ENCODE measurements at places on chromosomes 16 and 17.

- DNase-seq, result no peak
Measured at GRCh38 chr17:28392491-28392890, 13.5 kb downstream of the SLC46A1 start.

DNA sequence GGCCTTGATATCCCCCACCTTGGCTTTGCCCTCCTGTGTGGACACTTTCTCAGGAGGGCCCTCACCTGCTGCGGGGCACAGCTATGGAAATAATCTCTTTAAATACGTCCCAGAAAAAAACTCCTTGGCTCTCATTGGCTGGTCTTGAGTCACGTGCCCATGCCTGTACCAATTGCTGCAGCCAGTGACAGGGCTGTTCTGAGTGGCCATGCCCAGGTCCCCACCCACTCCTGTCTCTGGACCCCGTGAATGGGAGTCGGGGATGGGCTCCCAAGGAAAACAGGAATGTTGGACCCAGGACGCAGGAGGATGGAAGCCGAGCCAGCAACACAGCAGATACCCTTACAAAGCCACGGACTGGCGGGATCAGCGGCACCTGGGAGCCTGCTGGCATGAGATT, 53.1 kb upstream of the CDR2 start:
- DNase-seq, result no peak

GRCh38 chr17:30505868-30506417, 28.7 kb downstream of the GOSR1 start:
- no peak for DNase-seq

DNA sequence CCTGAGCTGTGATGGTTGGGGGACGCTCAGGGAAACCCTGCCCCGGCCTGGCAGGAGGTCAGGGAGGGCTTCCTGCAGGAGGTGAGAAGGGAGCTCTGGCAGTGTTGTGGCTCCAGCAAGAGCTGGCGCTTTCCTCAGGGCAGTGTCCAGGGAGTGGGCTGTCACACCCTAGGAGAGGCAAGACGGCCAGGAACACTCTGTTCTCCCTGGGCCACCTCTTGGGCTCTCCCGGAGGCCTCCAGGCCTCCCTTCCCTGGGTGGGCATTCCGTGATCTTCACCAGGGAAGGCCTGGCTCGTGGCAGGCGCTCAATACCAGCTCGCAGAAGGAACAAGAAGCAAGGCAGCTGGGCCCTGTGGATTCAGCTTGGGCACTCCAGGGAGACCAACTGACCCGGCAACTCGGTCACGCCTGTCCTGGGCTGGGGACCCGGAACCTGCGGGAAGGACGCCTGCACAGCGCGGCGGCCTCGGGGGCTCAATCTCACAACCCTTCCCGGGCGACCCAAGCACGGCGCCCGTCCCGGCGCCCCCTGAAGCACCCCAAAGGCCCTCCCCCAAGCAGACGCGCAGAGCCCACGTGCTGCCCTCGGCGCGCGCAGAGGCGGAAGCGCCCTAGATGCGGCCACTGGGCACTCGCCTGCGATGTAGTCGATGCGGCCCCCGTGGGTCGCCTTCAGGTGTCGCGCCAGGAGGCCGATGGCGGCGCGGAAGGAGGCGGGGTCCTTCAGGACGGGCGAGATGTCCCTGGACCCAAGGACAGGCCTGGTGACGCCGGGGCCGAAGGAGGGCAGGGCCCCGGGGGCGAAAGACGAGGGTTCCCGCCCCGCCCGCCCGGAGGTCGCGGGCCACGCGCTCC, 588 bp downstream of the APRT start:
- DNase-seq, result peak; percentile 79

GRCh38 chr16:1414532-1415260, at the start of gene UNKL:
Gene UNKL, minus strand, starts transcription at chr16:1414704. Its CDS starts 13 bp downstream, at chr16:1414691.
- peak; percentile 20 for DNase-seq

DNA sequence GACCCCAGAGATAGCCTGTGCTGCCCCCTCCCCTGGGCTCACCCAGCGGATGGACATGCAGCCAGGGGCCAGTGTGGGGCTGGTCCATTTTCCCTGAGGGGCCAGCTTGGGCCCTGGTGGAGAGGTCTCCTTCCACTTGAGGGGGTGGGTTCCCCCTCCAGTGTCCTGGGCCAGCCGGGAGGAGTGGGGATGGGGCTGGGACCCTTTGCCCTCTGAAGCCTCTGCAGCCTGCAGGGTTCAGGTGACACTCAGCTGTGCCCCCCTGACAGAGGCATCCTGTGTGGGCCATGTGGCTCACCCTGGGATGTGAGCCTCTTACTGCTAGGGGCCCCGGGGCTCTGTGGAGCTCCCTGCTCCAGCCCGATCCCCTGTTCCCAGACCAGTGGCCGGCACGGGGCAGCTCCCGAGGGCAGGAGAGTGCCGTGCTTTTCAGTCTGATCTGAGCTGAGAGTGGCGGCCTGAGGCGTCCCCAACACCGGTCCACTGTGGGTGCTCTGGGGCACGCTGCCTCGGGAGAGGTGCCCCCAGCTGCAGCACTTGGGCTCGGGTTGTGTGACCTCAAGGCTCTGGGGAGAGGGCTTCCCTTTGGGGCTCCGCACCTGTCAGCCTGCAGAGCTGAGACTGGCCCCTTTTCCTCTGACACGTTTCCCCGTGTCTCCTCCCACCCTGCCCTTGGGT, 439 bp upstream of the GNG13 start:
- no peak for DNase-seq

GRCh38 chr16:81612351-81613163, 166.5 kb upstream of the PLCG2 start:
- DNase-seq, result peak; percentile 33

DNA sequence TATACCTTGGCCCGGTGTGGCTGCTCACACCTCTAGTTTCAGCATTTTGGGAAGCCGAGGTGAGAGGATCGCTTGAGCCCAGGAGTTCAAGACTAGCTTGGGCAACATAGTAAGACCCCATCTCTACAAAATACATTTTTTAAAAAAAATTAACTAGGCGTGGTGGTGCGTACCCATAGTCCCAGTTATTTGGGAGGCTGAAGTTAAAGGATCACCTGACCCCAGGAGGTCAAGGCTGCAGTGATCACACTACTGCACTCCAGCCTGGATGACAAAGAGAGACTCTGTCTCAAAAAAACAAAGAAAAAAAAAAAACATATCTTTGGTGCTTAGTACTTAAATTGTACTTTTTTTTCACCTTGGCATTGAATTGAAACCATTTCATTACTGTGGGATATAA, 99.0 kb downstream of the CACNG1 start:
- DNase-seq, result no peak

- no peak for DNase-seq
Measured at GRCh38 chr16:14640538-14640937, 7.8 kb downstream of the BFAR start.

- no peak for DNase-seq
Measured at GRCh38 chr17:31064707-31065106, 30.1 kb upstream of the NF1 start.

DNA sequence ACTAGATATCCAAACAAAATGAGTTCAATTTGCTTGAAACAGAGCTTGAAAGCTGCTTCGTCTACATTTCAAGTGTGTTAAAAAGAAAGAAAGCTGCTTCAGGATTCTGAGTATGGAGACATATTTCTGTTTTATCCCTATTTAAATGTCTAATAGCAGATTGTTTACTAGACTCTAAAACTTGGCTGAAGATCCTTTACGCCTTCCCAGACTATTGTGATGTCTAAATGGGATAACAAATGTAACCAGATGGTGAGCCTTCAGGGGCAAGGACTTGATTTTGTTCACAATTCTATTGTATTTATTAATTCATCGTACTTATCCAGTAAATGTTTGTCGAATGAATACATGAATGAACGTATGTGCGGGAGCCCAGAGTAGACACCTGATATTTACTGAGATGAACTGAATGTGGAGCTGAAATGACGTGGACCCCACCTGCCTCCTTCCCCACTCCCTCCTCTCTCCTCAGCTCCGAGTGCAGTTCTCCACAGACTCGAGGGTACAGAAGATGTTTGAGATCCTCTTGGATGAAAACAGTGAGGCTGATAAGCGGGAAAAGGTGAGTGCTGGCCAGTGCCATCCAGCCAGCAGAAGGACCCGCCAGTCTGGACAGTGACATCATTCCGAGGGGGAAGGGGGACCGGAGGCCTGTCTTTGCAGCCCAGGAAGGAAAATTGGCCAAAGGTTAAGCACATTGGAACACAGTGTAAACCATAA, 5.0 kb downstream of the UNC45B start:
- DNase-seq, result no peak

- DNase-seq, result no peak
Measured at GRCh38 chr17:78965491-78965924, 14.2 kb downstream of the LGALS3BP start.

DNA sequence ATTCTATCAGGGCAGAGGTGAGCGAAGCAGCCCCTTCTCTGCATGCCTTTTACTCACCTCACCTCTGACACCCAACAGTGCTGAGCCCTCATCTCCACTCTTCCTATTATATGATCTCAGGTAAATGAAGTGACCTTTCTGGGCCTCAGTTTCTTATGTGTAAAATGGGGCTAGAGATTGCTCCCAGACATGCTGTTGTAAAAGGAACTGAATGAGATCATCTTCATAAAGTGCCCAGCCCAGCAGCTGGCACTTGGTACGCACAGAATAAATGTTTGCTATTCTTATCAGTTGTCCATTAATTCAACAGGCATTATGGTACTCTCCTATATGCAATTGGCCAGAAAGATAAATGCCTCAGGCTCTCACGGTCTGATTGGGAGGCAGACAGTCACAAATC, 4.5 kb upstream of the GALK1 start:
- no peak for DNase-seq

GRCh38 chr16:50446861-50447260, 78.1 kb upstream of the BRD7 start:
- no peak for DNase-seq

DNA sequence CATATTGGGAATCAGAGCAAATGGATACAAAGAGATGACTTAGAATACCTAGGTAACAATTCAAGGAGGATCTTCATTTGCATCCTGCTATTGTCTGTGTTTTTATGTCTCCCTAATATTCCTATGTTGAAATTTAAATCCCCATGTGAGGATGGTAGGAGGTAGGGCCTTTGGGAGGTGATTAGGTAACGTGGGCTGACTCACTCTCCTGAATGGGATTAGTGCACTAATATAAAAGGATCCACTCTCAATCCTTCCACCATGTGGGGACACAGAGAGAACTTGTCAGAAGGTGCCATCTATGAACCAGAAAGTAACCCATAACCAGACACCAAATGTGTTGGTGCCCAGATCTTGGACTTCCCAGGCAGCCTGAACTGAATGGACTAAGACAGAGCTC, 83.4 kb downstream of the CDH8 start:
- no peak for DNase-seq

- no peak for DNase-seq
Measured at GRCh38 chr17:60840456-60840855, 162.8 kb downstream of the BCAS3 start.

GRCh38 chr16:51306886-51307595, 156.0 kb upstream of the SALL1 start:
- DNase-seq, result no peak

GRCh38 chr16:75282466-75283281, 31.2 kb upstream of the BCAR1 start:
- DNase-seq, result peak; percentile 9

DNA sequence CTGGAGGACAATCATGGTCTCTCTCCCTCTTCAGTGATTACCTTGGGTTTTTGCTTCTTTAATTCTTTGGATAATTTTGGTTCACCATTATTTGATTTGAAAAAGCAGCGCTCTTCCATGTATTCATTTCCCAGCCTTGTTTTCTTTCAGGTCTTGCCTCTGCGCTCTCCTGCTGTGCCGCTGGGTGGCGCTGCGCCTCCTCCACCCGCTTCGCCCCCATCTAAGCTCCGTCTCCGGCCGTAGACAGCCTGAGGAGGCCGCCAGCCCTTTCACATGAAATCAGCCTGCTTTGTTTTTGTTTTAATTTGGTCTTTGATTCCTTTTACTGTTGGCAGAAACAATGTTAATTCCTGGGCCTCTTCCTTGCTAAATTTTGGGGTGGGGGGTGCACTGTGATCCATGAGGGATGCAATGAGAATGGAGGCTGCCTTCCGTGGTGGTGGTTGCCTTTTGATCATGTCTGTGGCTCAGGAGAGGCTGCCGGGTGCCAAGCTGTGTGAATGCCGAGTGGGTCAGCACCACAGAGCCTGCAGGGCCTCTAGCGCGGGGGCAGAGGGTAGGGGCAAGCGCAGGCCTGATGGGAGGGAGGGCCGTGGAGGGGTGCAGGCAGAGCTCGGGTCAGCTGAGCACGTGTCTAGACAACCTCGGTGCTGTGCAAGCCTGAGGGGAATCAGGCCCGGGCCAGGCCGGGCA, 64.1 kb downstream of the PLD6 start:
- DNase-seq, result peak; percentile 71

- no peak for DNase-seq
Measured at GRCh38 chr16:4314532-4315185, 1.2 kb upstream of the GLIS2 start.

DNA sequence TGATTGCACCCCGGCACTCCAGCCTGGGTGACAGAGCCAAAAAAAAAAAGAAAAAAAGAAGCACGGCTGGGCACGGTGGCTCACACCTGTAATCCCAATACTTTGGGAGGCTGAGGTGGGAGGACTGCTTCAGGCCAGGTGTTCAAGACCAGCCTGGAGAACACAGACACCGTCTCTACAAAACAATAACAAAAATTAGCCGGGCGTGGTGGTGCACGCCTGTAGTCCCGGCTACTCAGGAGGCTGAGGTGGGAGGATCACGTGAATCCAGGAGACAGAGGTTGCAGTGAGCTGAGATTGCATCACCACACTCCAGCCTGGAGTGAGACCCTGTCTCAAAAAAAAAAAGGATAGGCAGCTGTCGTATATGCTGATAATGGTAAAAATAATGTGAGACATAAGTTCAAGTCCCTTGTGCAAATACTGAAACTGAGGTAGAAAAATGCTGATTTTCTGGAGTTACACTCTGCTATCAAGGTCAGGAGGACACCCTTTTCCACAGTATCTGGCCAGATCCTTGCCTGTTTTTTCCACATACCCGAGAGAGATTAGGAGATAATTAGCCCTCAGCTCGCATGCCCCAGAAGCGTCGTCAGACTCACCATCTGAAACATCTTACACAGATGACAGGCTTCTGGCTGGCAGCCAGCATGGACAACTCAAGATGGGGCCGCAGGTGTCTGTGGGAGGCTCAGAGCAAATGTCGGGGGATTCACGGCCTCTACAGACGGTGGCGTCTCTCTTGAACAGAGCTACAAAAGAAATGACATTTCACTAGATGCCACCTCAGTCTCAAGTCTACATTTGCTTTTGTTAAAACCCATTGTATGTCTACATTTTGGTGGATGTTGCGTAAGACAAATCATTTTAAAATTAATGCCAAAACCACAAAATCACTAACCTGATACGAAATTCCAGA, 36.8 kb downstream of the WDR45B start:
- DNase-seq, result no peak

- no peak for DNase-seq
Measured at GRCh38 chr17:41352597-41353366, 2.2 kb upstream of the KRT33A start.

- no peak for DNase-seq
Measured at GRCh38 chr17:71963791-71964190, 157.0 kb upstream of the SOX9 start.

GRCh38 chr16:2008631-2009163, 924 bp downstream of the ZNF598 start:
- DNase-seq, result no peak

Data from nucleus accumbens (tissue), 56 donors.